NCI-H2029 treated with DMSO at 0.1 percent for 48 hours (cell line): ENCODE measurements at places on chromosomes 1 and 21.

DNA sequence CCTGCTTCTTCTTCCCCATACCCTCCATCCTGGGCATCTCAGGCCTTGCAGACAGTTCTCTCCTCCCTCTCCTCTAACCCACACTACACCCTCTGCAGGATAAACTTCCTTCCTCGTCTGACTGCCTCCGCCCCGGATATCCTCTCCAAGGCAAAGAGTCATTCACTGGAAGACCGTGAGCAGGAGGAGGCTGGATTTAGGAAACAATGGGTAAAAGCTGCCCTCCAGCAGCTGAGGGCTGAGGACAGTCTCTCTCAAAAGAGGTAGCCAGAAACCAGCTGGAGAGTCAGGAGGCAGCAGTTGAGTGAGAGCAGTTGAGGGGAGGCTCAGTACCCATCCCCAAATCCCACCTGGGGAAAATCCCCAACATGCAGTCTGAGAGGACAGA lies 1.4 kb downstream of the CSRP1 start:
- peak; percentile 53 for DNase-seq

- DNase-seq = no peak
These were observed 9.3 kb upstream of the TSNAX start for GRCh38 chr1:231519166-231519565.

- DNase-seq = no peak
These were observed 1302.0 kb downstream of the KCNT2 start for GRCh38 chr1:195306281-195306680.

GRCh38 chr1:37692834-37693175 lies 489 bp downstream of the CDCA8 start:
- DNase-seq = peak; percentile 33

DNA sequence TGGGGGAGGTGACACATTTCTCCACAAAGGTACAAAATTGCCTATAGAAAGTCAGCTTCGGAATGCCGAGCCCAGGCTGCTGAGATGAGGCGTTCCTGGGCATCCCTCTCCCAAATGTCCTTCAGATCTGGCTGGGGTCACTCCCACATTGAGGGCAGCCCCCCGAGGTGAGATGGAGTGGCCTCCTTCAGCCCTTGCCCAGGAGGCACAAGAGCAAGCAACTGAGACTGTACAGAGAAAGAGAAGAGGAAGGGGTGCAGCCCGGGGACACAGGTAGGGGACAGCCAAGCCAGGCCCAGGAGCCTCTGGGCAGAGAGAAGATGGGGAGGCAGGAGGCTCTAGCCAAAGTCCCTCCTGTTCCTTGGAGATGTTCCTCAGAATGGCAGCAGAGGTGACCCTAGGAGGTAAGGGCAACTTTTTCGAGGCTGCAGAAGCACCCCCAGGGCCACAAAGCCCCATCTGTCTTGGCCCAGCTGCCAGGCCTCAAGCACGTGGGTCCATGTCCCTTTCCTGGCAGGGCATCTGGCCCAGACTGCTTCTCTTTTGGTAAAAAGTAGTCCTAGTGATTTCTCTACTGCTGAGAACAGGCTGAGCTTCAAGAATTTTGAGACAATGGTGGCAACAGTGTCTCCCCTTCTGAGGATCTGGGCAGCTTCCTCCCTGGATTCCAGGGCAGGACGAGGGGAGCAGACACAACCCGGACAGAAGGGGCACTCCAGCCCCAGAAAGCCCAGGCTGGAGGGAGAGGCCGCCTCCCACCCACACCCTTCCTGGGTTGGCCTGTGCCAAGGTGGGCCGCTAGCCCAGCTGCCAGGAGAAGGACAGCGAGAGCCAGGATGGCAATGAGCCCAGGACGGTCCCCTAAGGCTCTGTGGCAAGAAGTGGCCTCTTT lies 68.0 kb downstream of the LRRN2 start:
- DNase-seq = no peak

GRCh38 chr1:6634371-6635052 lies 9.8 kb downstream of the THAP3 start:
- no peak for DNase-seq

- peak; percentile 32 for DNase-seq
These were observed 3.0 kb downstream of the ITLN2 start for GRCh38 chr1:160951443-160952128.
